ENCODE measurements at places on chromosomes 4 and X. TPM values are rescaled to one million over a fixed set of nuclear protein-coding genes. Genes with fewer than 3 reads are reported as not detected.

- no peak for DNase-seq
Measured at GRCh38 chrX:85963736-85964135, 83.6 kb downstream of the CHM start.

CT55 gene
- total RNA-seq, result not detected

DNA sequence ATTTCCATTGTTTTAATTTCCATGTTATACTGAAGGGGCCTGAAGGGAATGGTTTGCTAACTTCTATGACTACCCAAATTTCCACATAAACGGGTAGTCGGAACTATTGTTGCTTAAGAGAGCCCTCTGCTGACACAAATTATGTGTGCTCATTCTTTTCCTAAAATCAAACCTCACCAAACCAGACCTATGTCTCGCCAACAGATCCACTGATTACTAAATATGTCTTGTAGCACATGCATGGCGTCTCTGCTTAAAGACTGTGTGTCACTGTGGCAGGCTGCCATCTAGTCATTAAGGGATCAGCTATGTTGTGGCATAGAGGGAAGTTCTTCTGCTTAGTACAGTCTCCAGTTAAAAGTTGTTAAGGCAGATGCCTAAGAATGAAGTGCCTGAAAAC lies 25.1 kb downstream of the PIR start:
- DNase-seq, result no peak

PFKFB1 gene
- 0.49 TPM for total RNA-seq

DNA sequence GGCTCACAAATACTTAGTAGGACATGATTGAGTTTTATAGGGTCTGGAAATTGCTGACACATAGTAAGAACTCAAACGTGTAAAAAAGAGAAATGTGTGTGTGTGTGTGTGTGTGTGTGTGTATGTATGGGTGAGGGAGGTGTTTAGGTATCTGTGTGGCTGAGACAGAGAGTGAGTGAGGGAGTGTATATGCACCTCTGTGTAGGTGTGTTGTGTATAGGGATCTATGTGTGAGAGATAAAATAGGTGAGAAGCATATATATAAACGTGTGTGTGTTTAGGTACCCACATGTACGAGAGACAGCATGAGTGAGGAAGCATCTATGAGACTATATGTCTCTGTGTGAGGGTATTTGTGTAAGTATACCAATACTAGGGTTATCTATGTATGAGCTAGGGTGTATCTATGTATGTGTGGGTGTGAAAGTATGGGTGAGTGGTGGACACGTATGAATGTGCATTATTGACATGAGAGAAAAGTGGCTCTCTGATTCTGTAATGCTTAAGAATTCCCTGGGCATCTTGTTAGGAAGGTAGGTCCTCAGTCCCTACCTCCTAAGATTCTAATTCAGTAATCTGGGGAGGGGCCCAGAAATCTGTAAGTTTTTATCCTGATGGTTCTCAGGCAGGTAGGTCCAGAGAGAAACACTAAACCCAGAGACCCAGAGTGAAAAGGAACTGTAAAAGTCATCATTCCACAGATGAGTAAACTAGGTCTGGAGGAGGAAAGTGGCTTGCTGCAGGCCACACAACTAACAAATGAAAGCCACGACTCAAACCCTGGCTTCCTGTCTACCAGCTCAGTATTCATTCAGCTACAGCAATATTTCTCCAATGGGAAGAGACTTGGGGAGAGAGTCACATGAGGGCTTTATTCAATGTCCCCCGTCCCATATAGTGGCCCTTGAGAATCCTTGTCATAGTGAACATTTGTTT lies 237.0 kb downstream of the IDS start:
- no peak for DNase-seq

DNA sequence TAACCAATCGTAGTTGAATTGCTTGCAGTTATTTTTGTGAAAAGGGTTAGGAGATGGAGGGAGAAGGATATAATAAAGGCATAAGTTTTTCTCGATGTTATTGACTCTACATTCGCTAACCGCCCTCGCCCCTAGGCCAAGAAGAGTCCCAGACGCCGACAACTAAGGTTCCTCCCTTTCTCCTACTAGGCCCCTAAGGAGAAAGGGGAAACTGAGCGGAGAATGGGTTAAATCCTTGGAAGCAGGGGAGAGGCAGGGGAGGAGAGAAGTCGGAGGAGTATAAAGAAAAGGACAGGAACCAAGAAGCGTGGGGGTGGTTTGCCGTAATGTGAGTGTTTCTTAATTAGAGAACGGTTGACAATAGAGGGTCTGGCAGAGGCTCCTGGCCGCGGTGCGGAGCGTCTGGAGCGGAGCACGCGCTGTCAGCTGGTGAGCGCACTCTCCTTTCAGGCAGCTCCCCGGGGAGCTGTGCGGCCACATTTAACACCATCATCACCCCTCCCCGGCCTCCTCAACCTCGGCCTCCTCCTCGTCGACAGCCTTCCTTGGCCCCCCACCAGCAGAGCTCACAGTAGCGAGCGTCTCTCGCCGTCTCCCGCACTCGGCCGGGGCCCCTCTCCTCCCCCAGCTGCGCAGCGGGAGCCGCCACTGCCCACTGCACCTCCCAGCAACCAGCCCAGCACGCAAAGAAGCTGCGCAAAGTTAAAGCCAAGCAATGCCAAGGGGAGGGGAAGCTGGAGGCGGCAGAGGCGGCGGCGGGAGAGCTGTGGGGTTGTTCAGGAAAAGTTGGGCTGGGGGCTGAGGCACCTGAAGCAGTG lies 5.9 kb downstream of the ATOH1 start:
- DNase-seq, result no peak

GRCh38 chr4:75302648-75303047 lies 211.6 kb downstream of the RCHY1 start:
- DNase-seq, result no peak

DNA sequence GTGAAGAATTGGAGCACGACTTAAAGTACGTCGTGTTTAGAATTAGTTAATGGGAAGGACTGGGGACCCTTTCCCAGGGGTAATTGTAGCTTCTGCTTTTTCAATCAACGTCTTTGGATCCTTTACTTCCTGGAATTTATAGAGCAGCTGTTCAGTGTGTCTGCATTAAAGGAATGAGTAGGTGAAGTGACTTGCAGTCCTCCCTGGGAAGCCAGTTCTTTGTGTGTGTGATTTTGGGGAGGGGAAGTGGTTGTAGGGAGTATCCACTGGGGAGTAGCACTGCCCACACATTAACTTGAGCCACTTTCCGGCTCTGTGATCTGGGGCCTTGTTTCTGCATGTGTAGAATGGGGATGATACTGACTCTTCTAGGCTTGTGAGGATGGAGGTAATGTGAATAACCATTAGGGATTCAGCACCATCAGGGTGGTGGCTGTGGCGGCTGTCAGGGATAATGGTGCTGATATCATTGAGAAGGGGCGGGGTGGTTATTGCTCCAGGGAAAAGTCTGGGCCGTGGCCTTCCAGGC lies 54.7 kb downstream of the TMEM131L start:
- no peak for DNase-seq

GRCh38 chr4:110493520-110493919 lies 17.6 kb downstream of the ENPEP start:
- no peak for DNase-seq

DNA sequence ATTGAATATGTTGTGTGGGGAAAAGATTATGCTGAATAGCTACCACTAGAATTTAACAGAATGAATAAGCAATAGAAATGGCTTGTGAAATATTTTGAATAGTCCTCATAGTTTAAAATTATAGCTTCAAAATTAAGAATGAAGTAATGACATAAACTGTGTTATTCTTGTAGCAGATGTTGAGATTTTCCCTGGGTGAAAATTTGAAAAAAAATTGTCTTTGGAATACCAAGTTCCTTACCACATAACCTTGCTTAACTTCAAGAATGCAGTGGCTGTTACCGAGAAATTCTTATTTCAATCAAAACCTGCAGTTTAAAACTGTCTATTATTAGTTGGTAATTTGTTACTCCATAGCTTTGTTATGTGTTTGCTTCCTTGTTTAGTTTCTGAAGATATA lies 1268.6 kb downstream of the RAPGEF2 start:
- DNase-seq, result no peak

- no peak for DNase-seq
Measured at GRCh38 chr4:82376109-82376508, 2.3 kb upstream of the HNRNPD start.

GRCh38 chr4:24867766-24868296 lies 45.0 kb downstream of the CCDC149 start:
- no peak for DNase-seq

DNA sequence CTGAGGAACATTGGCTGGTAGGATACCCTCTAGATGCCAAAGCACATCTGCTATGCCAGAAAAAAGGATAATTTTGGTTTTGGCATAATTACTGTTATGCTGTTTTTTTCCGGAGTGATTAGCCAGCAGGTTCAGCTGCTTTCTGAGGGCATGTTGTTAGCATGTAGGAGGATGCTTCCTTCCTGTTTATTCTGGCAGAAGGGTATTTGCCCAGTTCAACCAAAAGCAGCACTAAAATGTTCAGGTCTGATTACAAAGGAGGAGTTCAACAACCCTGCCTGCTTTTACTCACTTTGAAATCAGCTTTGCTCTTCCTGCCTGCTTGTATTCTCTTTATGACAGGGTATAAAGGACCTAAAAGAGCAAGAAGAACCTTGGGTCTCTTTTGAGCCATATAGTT lies 21.9 kb downstream of the ERCC6L start:
- DNase-seq, result no peak

- DNase-seq, result peak; percentile 46
Measured at GRCh38 chr4:13546941-13547484, 2.7 kb upstream of the NKX3-2 start.

MSX1 gene
- total RNA-seq, result not detected

DNA sequence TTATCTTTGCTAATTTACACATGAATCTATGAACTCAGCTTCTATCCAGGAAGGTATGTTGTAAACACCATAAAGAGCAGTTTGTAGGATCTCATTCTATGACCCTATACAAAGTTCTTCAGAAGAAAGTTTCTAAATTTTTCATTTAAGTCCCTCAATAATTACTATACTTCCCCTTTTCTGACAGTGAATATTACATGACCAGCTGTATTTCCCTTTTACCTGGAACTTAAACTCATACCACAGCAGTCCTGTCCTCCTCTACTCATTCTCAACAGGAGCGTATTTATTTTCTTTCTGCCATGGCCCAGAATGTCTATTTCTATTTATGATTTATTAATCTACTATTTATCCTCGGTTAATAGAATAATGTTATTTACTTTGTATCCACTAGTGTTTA lies 15.8 kb downstream of the RASGEF1B start:
- no peak for DNase-seq

- DNase-seq, result no peak
Measured at GRCh38 chrX:107581923-107582322, 46.4 kb upstream of the PRPS1 start.

CC2D2A gene
- total RNA-seq, result not detected

ADH6 gene
- total RNA-seq, result not detected

TMEM47 gene
- not detected for total RNA-seq

PABPC1L2A gene
- total RNA-seq, result not detected

GRCh38 chr4:6453688-6453990 lies 18.8 kb downstream of the PPP2R2C start:
- DNase-seq, result no peak

DNA sequence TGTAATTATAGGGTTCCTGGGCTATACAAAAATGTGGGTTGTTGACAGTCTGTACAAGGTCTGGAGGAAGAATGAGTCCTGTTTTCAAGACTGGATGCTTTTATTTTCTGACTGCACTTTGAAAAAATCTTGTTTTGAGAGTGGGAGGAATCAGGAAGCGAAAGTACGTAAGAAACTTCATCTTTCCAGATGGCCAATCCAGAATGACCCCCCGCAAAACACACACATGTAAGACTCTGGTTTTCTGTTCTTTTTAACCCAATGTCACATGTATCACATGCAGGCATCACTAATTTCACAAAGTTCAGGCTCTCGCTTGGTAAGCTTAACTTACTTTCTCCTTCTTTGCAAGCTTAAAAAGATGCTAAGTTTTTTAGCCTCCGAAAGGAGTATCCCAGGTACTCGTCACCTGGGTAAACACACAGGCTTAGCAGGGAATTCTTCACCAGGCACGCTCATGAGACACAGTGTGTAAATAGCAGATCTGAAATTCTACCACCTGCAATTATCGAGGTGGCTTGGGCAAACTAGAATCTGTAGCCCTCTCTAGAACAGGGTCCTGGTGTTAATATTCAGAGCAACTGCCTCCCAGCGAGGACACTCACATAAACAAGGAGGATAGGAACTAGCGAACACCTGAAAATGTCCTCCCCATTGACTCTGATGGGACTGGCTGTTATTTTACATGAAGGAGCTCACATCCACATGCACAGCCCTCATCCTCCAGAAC lies 90.7 kb downstream of the NSUN7 start:
- no peak for DNase-seq

DNA sequence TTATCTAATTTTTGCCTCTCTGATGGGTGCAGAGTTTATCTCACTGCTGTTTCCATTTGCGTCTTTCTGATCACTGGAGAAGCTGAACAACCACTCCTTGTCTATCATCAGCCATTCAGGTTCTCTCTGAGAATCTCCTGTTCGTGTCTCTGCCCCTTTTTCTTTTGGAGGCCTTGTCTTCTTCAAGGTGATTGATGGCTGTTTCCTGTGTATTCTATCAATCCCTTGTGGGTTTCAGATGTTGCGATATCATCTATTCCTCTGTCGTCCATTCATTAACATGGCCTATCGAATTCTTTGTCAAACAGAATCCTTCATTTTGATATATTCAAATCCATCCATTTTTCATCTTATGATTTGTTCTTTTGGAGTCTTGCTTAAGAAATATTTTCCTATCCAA lies 100.3 kb downstream of the FAM53A start:
- no peak for DNase-seq

DNA sequence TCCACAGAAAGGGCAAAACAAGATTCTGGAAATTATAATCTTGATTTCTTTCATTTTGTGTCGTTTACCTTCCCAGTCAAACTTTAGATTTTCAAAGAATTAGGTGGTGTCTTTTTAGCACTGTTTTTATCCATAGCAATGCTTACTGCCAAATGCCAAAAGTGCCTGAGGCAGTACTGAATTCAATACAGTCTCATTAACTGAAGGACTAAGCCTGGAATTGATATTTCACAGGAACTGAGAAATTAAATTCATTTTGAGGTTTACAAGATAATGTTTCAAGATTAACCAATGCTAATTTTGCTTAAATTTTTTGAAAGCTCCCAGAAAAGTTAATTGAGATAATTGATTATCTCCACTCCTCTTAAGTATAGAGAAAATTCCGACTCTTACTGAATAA lies 68.8 kb upstream of the ARHGAP24 start:
- DNase-seq, result no peak

DNA sequence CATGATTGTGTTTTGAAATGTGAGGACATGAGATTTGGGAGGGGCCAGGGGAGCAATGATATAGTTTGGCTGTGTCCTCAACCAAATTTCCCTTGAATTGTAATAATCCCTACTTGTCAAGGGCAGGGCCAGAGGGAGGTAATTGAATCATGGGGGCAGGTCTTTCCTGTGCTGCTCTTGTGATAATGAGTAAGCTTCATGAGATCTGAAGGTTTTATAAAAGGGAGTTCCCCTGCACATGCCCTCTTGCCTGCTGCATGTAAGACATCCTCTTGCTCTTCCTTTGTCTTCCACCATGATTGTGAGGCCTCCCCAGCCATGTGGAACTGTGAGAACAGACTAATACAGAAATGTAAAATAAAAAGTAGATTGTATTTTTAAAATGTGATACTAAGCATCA lies 1294.9 kb downstream of the ADGRL3 start:
- no peak for DNase-seq

NHS gene
- 0.36 TPM for total RNA-seq

- DNase-seq, result peak; percentile 4
Measured at GRCh38 chr4:98055800-98056501, 87.3 kb downstream of the STPG2 start.

Data from CD4-positive, alpha-beta T cell (primary cell).